ENCODE measurements at places on chromosomes 11 and 22. TPM values are rescaled to one million over a fixed set of nuclear protein-coding genes. Genes with fewer than 3 reads are reported as not detected.

DNA sequence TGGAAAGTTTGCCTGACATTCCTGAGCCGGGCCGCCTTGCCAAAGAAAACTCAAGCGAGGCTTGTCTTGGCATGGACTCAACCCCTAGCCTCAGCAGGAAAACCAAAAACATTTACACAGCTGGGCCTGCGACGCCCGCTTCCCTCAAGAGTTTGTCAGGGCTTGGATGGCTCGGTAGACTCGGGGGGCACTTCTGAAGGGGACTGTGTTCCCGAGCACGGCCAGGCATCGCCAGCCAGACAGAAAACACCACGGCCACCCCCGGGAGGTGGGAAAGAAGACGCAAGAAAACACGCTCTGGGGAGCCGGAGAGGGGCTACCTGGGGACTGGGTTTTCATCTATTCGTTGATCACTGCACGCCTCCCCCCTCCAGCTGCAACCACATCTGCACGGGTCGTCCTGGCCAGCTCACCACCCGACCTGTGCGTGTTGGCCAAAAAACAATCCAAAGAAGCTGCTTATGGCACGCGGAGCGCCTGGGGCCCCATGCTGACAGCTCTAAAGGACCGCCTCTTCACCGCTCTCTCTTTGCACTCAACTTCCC is 380.7 kb downstream of the MN1 start:
- DNase-seq, result peak; percentile 87

GRCh38 chr11:134071306-134071705 is 2.4 kb downstream of the JAM3 start:
- no peak for DNase-seq

- DNase-seq, result peak; percentile 81
Measured at GRCh38 chr11:1570896-1571759, 943 bp downstream of the DUSP8 start.

DNA sequence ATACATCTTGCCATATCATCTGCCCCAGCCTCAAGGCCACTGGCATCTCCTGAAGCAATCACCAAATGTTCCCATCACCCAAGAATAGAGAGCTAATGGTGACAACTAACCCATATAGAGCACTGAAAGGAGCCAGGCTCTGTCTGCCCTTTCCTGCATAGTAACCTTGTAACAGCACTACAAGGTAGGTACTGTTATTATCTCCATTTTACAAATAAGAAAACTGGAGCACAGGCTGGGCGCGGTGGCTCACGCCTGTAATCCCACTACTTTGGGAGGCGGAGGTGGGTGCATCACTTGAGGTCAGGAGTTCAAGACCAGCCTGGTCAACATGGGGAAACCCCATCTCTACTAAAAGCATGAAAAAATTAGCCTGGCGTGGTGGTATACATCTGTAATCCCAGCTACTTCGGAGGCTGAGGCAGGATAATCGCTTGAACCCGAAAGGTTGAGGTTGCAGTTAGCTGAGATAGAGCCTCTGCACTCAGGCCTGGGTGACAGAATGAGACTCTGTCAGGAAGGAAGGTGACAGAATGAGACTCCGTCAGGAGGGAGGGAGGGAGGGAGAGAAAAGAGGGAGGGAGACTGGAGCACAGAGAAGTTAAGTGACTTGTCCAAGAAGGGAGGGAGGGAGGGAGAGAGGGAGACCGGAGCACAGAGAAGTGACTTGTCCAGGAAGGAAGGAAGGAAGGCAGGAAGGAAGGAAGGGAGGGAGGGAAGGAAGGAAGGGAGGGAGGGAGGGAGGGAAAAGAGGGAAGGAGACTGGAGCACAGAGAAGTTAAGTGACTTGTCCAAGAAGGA is 2.2 kb downstream of the SLC35F2 start:
- DNase-seq, result no peak

GRCh38 chr11:76251576-76251975 is 45.3 kb upstream of the WNT11 start:
- no peak for DNase-seq

GRCh38 chr22:50016988-50017700 is 4.6 kb upstream of the IL17REL start:
- peak; percentile 76 for DNase-seq

DNA sequence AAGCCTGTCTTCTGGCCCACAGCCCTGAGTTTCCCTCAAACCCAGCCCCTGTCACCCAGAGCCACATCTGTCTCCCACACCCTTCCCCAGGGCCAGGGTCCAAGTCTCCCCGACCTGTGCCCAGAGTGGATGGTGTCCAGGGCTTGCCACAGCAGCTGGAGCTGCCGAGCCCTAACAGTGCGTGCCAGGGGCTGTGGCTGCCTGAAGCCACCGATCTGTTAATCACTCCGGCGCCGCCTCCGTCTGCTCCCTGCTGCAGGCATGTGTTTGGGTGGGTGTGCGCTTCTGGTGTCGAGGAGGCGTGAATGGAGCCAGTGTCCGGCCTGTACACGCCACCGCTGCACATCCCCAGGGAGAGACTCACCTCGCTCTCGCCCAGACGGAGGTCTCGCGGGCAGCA is 26.1 kb downstream of the SHISAL1 start:
- DNase-seq, result no peak

DNA sequence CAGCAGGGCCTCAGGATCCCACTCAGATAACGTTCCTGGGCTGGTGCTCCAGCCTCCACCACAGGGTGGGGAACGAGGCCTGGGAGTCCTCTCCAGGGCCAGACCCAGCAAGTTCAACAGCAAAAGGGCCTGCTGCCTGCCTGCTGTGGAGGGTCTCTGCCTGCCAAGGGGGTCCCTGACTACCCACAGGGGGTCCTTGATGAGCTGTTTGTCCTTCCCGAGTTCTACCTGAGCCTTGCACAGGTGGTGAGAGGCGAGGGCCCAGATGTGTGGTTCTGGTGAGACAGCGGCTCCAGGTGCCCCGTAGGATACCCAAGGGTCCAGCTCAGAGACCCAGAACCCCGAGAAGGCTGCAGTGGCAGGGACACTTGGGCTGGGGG is 4.4 kb downstream of the DUSP8 start:
- DNase-seq, result peak; percentile 40

DNA sequence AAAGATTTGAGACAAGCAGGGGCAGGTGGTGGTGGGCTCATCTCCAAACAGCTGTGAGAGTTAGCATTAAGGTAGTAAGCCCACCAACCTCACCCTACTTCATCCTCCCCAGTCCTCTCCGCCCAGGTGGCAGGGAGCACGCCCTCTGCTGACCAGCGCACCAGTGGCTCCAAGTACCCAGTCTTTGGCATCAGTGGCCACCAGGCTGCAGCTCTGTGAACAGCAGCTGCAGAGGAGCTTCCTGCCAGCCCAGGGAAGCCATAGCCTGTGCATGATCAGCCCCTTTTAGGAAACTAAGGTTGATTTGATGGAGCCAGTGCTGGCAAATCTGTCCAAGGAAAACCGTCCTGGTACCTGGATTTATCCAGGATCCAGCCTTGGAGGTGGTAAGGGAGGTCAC is 21.7 kb downstream of the CAVIN3 start:
- no peak for DNase-seq

DNA sequence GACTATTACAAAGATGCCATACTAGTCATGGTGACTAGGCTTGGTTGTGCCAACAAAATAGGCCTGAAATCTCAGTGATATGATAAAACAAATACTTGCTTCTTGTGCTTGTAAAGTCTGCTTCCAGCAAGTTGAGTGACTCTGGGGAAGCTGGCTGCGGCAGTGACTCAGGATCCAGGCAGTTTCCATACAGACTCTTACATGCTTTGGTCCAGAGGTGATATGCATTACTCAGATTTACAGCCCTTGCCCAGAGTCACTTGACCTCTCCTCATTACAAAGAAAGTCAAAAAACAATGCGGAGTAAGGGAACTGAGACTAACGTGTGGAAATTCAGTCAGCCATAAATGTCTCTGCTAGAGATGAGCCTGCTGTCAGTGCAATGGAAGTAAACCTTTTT is 387.5 kb downstream of the KCNA4 start:
- DNase-seq, result peak; percentile 51

GRCh38 chr11:112922606-112923005 is 38.6 kb upstream of the NCAM1 start:
- no peak for DNase-seq

DNA sequence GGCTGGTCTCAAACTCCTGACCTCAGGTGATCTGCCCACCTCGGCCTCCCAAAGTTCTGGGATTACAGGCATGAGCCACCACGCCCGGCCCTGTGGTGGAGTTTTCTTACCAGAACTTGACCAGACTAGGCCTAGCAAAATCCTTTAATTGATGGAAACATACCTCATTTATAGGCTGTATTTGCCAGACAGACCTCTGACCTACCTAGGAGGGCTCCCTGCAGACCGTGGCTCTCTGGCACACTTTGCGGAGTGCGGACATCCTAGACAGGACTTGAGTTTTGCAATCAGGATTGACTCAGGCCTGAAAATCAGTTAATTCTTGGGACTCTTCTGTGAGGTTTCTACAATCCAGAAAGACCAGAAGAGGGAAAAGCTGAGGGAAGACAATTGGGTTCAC is 53.1 kb downstream of the FEZ1 start:
- DNase-seq, result no peak

DNA sequence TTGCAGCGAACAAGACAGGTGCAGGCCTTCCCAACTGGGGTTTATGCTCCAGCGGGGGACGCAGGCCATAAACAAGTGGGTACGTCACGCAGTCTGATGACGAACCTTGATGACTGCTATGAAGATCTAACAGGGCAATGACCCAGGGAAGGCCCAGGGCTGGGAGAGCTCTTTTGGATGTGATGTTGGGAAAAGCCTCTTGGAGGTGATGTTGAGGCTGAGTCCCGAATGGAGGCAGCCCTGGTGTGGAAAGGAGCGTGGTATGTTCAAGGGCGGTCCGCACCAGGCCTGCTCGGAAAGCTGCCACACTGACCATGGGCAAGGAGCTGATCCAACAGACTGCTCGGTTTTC is 5.8 kb downstream of the FADS2 start:
- no peak for DNase-seq

DNA sequence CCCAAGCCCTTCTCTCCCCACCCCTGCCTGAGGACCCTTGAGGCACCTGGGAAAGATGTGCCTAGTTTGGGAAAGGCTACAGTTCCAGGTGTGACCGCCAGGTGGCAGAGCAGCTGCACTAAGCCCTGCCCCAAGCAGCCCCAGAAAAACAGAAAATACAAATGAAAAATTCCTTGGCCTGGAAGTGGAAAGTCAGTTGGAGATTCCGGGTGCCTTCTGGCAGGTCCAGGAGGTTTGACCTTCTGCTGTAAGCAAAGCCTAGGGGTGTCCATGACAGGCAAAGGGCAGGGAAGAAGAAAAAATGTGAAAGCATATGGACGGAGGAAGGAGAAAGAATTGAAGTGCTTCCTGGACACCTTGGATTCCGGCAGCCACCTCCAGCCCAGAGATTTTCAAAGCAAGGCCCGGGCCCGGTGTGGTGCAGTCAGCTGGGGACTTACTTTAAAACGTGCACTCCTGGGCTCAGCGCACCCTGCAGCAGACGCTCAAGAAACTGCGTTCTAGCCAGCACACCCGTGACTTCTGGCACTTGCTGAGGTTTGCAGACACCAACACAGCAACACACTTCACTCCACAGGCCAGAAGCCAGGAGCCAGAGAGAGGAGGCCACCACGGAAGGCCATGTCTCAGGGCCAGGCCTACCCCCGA is 37.3 kb upstream of the SLC22A12 start:
- peak; percentile 84 for DNase-seq

- DNase-seq, result no peak
Measured at GRCh38 chr11:45556851-45557707, 108.3 kb downstream of the CHST1 start.

DNA sequence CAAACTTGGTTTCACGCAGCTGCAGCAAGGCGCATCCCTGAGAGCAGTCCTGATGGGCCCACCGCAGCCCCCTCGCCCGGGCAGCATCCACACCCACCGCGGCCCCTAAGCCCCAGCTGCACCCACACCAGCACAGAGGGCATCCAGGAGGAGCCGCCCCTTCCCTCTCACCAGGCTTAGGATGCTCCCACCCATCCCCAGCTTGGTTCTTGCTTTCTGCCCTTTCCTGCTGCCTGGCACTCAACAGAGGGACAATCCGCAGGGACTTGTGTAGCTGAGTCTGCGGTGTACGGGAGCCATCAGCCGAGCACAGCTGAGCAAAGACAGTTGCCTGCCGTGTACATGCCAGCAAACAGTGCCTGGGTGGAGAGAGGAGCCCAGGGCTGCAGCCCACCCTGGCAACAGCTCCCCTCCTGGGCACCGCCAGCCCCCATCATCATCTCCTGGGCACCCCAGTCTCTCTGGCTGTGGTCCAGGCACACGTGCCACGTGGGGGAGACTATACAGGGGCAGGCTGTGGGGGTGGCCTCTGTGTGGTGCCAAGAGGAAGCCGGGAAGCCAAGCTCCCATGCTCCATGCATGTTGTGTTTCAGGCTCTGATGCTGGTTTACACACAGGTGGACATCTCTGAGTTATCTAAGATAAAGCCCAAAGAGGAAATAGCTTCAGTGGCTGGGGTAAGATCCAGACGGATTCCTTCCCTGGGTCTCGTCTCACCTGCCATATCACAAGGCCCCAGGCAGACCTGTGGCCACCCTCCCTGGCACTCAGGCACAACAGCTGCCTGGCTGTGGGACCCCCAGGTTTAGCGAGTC is 36.0 kb upstream of the GNB1L start:
- no peak for DNase-seq

DNA sequence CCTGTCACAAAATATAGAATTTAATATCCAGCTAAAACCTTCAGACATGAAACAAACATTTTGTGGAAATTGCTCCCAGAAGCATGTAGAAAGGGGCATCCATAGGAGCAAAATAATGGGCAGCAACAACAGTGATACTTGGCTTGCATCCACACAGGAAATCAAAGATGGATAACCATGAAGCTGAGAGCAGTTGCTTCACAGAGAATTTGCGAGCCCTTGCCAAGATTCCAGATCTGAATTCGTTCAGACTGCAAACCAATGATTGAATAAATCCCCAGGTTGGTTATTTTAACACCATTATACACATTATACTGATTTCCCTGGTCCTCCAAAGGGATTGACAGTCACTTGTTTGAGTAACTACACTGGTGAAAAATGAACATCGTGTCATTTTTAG is 15.6 kb upstream of the OR51L1 start:
- DNase-seq, result no peak

- peak; percentile 67 for DNase-seq
Measured at GRCh38 chr22:43296276-43296902, 46.8 kb downstream of the SCUBE1 start.

The SCUBE1 gene
- 7.1 TPM for total RNA-seq

The CYTH4 gene
- 30.2 TPM for total RNA-seq

The CABP4 gene
- total RNA-seq, result 3.1 TPM

The LDHAL6A gene
- total RNA-seq, result not detected

The TRIM29 gene
- 32.9 TPM for total RNA-seq

The SMIM35 gene
- total RNA-seq, result not detected

All from kidney (tissue), 22 donors.